ENCODE measurements at places on chromosomes 12 and 14. TPM values are rescaled to one million over a fixed set of nuclear protein-coding genes. Genes with fewer than 3 reads are reported as not detected.

- no peak for DNase-seq
Measured at GRCh38 chr14:54981698-54982097, 45.2 kb downstream of the WDHD1 start.

- no peak for DNase-seq
Measured at GRCh38 chr12:5623411-5623810, 191.5 kb downstream of the NTF3 start.

Gene KLRG1
- total RNA-seq, result 3.1 TPM

Gene SOAT2
- not detected for total RNA-seq

- DNase-seq, result no peak
Measured at GRCh38 chr12:45695035-45695434, 34.5 kb upstream of the ARID2 start.

GRCh38 chr12:118734266-118734665 lies 247.1 kb upstream of the SRRM4 start:
- no peak for DNase-seq

DNA sequence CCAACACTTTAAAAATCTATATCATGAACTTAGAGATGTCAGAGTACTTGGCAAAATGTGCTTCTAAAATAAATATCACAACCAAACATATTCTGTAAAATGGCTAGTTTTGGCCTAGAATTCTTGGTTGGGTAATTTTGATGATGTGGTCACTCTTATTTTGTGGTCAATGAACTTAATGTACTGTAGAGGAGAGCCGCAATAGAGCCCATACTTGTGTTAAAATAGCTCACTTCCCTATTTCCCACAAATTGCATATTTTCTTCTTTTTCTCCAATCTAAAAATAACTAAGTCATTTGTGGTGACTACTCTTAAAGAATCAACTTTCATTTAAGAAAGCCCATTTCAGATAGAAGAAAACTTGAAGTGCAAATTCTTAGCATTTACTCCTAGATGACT lies 619.4 kb downstream of the CCER1 start:
- DNase-seq, result no peak

Gene MGAT4C
- total RNA-seq, result 4.2 TPM

- no peak for DNase-seq
Measured at GRCh38 chr14:22466491-22466890, 122.5 kb downstream of the DAD1 start.

DNA sequence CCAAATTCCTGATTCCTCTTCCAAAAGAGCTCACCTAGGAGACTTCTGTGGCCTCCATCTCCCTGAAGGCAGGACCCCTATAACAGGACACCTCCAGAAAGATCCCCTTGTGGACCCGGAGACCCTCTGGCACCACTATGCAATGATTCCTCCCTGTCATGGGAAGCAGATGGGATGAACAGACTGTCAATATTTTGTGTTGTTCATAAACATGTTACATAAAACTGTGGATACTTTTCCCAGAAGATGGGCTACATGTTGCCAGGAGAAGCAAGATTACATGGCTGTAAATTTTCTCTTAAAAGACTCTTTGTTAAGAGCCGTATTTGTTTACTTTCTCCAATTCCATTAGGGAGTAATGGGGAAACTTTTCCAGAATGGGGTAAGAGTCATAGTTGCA lies 52.1 kb downstream of the TUNAR start:
- DNase-seq, result no peak

DNA sequence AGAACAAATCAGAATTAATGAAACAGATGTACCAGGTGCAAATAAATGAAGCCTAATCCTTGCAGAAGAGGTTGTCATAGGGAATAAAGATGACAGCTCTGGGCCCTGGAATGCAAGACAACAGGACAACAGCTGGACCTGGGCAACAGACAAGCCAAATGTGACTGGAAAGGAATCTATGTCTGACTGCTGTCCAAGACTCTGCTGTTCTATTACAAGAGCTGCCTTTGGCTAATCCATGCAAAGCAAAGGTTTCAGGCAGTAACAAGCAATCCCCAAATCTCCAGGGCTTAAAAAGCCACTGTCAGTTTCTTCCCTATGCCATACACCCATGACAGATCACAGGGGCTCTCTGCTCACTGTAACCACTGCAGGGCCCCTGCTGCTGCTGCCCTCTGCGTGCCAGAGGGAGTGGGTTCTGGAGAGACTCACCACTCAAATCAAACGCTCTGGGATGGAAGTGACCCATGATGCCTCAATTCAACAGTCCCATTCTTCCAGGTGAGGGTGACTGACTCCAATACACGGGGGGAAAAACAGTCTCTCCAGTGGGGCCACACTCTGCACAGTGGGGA lies 218.9 kb upstream of the SFSWAP start:
- DNase-seq, result no peak
